ENCODE measurements at places on chromosomes 2 and 18.

- DNase-seq = no peak
Measured at GRCh38 chr2:9944330-9944758, 7.1 kb upstream of the GRHL1 start.

DNA sequence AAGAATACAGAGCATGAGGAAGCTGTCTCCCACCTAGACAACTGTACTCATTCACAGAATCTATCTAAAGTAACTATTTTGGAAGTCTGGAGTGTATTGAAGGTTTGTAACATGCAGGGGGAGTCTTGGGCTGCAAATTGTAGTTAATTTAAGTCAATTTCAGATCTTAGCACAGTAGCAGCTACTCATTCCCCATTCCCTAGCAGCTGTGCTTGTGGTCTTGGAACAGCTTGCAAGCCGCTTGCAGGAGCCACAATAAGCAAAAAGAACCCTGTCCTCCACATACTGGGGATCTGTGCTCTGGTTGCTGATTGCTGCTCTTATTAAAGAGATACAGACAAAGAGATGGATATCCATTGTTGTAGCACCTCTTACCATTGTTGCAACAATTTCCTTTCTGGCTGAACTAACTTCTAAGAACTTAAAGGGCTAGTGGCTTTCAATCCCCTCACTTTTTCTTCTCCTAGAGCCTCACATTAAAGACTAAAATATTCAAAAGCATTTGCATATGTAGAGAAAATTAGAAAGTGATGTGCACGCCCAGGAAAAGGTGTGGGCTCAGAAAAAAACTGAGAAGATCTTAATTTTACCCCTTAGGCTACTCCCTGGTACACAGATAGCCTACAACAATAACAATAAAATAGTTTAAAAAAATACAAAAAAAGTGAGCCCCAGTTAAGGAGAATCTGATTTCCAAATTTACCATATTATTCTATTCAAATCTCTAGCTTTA, 1775.1 kb upstream of the PIK3C3 start:
- DNase-seq = no peak

GRCh38 chr2:8805278-8806210, 31.9 kb downstream of the KIDINS220 start:
- no peak for DNase-seq

- DNase-seq = no peak
Measured at GRCh38 chr18:44453505-44453904, 227.2 kb upstream of the SETBP1 start.

DNA sequence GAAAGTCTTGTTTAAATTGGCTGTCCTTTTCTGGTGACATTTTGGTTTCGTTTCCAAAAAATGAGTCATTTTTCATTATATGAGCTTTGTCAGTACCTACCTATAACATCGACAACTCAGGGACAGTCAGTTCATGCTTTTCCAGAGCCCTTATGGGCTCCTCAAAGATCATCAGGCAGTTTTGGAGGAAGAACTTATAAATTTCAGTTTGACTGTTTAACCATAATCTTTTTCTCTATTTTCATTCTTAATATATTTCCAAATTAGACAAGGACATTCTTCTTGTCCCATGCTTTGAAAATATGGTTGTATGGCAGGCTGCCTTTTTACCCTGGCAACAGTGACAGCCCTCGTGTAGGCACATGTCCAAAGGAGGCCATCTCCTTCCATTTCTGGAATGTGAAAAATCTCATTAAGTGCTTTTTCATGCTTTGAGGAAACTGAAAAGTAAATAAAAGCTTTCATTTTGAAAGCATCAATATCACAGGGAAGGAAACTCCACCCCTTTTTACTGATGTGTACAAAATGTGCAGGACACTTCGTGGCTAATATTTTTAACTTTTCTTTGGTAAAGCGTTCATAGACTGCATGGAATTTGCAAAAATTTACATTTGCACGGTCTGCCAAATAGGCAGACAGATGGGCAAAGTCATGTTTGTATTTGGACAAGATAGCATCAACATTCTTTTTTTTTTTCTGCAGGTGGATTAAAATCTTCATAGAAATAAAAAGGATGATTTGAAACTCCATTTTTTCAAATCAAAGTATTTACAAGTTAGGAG, 7.2 kb upstream of the PROC start:
- no peak for DNase-seq

- DNase-seq = no peak
Measured at GRCh38 chr2:149200109-149200520, 130.3 kb upstream of the LYPD6 start.

DNA sequence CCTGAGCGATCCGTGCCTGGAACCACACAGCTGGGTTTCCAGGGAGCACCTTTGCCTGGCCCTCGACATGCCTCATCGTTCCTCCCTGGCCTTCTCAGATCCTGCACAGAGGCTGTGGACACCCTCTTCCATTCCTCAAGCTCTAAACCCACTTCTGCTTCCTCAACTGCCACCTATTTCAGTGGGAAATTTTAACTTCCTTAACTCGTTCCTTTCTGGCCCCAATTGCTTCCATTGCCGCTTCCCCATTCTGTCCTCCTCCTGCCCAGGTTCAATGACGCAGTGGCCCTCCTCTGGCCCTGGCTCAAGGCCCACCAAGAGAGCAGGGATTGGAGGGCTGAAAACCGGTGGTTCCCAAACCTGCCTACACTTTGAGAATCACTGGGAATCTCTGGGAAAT, 4.8 kb upstream of the B3GNT7 start:
- DNase-seq = no peak

- DNase-seq = no peak
Measured at GRCh38 chr2:51717312-51717711, 685.4 kb upstream of the NRXN1 start.

- DNase-seq = no peak
Measured at GRCh38 chr18:42052122-42052708, 97.2 kb downstream of the PIK3C3 start.

GRCh38 chr2:179677746-179678505, 183.5 kb downstream of the ZNF385B start:
- no peak for DNase-seq

DNA sequence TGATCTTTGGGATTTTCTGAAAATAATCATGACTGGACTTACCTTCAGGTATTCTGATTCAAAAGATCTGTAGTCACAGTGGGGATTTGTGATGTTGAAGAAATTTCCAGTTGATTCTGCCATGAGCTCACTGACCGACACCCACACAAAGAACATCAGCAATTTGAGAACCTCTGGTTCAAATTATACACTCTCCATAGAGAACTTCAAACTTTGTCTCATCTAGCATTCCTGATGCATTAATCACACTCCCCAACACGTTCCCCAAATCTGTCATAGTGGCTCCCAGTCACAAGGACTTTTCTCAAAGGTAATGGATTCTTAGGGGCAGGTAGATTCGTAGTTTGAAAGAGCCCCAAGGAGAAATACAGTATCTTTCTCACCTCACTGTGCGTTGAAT, 584.3 kb downstream of the FBXO15 start:
- no peak for DNase-seq

DNA sequence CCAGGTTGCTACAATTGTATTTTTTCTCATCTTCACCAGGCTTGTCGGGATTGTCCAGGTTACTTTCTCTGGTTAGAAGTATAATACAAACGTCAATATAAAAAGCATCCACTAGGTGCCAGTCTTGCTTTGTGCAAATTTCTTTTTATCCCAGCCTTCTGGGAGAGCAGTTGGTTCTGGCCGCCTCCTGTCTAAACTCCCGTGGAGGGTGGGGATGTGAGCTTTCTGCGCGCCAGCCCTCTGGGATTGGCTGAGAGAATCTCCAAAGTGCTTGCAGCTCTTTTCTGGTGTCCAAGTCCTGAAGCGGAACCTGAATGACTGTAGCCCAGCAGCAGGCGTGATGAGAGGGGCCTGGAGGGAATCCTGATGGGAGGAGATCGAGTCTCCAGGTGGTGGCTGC, 22.4 kb upstream of the TOGARAM2 start:
- peak; percentile 48 for DNase-seq

GRCh38 chr2:106012591-106013347, 181.3 kb downstream of the UXS1 start:
- DNase-seq = no peak

DNA sequence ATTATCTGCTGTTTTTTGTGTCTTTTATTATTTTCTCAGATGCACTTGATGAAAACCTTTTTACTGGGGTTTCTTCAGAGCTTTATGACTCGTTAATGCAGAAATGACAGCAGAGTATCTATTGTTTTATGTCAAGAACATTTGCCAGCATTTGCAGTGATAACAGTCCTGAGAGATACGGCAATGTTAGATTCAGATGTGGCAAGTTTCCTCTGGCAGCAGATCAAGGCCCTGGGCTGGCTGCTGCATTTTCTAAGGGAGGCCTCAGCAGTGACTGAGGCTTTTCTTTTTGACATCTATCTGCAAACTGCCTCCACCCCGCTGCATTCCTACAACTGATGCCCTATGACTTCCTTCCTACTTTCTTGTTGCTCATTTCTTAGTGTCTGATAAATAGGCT, 40.2 kb downstream of the EFEMP1 start:
- no peak for DNase-seq

GRCh38 chr2:72155151-72155550, 7.5 kb upstream of the CYP26B1 start:
- no peak for DNase-seq

DNA sequence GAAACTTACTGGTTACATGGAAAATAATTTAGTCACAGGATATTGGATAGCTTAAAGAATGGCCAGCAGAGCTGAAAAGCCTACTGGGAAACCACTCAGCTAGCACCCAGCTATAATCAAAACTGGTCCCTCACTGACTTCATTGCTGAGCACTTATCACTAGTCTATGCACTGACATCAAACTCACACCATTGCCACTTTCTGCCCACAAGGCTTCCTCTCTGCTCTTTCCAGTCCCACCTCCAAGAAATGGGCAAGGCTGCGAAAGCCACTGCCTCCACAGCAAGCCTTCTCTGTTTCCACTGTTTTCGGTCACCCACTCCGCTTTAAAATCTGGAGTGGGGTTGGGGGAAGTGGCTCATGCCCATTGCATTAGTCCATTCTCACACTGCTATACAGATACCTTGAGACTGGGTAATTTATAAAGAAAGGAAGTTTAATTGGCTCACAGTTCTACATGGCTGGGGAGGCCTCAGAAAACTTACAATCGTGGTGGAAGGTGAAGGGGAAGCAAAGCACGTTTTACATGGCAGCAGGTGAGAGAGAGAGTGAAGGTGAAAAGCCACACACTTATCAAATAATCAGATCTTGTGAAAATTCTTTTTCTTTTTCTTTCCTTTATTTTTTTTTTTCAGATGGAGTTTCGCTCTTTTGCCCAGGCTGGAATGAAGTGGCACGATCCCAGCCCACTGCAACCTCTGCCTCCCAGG, 77.0 kb upstream of the CERS6 start:
- DNase-seq = no peak

DNA sequence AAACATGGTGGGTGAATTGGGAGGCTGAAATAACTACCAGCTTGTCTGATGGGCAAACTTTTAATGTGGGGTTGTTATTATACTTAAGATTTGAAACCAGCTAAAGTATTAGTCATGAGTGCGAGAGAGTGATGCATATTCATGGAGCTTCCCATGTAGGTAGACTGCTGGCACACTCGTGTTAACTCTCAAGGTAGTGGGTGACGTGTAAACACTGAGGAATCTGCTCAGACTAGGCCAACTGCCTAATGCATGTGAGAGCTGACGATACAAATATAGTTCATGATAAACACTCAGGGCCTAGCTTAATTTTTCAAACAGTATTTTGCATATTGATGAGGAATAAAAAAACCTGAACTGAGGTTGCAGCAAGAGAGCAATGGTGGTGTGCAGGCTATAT, 1165.7 kb upstream of the PIK3C3 start:
- no peak for DNase-seq

DNA sequence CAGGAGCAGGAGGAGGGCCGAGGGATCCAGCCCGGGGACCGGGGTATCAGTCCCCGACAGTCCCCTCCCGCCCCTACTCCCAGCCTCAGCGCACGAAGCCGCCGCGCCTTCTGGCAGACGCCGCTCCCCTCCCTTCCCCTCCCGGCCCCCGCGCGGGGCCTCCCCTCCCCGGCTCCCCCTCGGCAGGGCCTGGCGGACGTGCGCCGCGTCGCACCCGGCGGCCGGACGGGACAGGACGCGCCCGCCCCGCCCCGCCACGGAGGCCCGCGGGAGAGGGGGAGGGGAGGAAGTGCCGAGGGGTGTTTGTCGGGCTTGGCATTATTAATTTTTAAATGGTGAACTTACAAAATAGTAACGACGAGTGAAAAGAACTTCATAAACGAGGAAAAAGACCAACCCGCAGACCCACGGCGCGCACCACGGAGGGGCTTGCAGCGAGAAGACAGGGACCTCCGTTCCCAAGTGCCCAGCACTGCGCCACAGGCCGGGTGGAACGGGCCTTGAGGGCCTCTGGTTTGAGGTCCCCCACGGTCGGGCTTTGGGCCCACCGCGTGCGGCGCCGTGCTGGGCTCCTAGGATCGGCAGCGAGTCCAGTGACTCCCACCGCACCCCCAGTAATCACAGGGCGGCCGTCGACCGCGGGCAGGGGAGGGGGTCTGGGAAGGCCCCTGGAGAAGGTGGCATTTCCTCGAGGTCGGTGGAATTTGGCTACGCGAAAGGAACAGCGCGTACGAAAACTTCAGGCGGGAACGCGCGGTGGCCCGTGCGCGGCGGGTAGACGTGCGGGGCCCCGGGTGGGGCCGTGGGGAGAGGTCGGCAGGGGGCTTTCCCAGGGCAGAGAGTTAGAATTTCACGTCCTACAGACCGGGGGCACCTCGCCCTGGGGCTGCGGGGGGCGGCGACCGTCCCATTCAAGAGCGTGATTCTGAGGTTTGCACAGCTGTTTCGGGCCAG, 954 bp upstream of the CTDSP1 start:
- DNase-seq = peak; percentile 81

DNA sequence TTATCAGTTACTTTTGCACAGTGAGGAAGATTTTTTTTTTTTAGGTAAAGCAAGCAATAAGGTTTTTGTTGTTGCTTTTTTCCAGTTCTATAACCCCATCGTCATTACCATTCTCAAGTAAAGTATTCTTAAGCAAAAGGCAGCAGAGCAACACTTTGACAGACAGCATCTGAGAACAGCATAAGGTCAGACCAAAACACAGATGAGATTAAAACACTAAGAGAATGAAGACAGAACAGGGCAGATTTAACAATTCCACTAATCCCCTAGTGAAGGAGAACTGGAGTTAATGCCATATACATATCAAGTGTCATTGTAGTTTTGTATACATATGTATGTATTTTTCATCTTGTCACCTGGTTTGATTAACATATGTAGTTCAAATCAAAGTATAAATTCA, 290.2 kb downstream of the METTL4 start:
- DNase-seq = no peak

DNA sequence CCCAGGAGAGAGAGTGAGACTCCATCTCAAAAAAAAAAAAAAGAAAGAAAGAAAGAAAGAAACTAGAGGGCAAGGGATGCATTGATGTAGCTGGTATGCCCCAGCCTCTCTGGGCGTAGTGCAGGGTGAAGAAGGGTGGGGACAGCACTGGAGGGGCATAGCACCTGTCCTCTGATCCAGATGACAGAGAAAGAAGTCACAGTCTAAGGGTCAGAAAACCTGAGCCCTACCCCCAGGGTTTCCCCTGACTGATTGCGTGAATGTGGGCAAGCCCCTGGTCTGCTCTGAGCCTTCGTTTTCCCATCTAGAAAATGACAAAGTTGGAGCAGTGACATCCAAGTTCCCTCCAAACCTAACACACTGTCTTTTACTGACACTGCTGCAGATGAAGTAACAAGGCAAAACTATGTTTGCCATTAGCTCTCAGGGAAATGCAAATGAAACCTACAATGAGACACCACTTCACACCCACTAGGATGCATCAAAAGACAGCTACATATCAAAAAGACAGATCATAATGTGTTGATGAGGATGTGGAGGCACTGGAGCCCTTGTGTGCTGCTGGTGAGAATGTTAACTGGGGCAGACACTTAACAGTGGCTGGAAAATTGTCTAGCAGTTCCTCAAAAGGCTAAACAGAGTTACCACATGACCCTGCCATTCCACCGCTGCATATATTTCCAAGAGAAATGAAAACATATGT, 19.5 kb upstream of the YWHAQ start:
- no peak for DNase-seq
